Left forelimb (tissue), 1 donor: ENCODE measurements at places on chromosomes 2 and 18.
A peak's percentile ranks its signal among the peaks of the same experiment; 100 is the strongest.

- DNase-seq = no peak
Observed at GRCh38 chr2:134690629-134691215, 28.1 kb downstream of the TMEM163 start.

DNA sequence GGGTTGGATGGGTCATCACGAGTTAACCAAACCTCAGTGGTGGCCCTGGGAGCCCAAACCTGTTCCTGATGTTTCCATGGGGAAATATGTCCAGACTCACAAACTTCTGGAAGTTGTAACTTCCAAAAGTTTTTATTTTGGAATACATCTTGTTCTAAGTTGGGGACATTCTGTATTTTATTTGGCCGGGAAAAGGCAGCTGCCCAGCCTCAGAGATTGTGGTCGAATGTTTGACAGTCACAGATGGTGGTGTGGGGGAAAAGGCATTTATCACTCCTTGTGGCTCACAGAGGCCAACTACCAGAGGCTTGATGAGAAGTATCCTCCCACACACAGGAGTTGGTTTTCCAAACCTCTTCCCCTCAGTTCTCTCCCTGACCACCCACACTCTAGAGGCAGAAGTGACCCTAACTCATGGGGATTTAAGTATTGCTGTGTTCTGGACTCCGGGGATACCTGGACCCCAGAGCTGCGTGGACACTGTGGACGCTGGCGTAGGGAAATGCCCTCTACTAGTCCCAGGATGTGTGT lies 124.7 kb upstream of the PPP1CB start:
- DNase-seq = no peak

DNA sequence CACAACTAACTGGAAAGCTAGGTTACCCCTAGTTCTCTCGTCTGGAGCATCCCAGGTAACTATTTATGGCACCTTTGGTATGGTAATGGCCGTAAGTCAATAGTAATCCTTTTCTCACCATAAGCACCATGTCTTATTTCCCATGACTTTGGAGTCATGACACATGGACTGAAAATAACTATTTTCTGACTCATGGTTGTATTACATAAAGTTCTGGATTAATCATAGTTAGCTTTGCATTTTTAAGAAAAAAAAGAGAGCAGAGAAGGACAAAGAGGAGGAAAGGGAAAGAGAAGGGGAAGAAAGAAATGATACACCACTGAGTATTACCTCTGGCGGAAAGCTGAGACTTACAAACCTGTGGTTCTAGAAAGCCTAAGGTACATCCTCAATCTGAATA lies 99.3 kb downstream of the BIN1 start:
- DNase-seq = no peak

DNA sequence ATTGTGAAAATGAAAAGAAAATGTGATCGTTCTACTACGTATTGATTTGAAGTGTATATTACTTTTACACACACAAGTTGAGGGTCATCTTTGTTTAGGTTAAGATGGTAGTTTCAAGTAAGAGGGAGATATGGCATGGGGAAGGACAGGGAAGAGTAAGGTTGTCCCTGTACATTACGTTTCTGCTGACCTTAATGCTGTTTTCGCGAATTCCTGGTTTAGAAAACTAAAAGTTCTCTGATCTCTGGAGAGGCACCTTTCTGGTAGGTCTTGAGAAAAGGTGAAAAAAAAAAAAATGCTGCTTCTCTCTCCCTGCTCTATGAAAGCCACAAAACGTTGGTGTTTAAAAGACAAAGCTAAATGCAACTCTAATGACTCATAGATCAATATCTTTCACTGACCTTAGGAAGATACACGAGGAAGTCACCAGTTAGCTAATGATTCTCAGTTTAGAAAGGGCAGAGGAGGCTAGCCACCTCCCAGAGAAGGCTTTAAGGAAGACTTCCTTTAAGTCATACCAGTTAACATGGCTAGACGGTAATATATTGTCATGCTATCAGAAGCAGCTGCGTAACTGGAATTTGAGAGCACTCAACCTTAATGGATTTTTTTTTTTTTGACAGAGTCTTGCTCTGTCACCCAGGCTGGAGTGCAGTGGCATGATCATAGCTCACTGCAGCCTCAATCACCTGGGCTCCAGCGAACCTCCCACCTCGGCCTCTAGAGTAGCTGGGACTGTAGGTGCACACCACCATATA lies 13.2 kb downstream of the TXNDC2 start:
- no peak for DNase-seq

- no peak for DNase-seq
Observed at GRCh38 chr18:68965817-68966216, 167.9 kb downstream of the CCDC102B start.

- no peak for DNase-seq
Observed at GRCh38 chr18:62328586-62329525, 3.7 kb downstream of the TNFRSF11A start.

- DNase-seq = no peak
Observed at GRCh38 chr18:54217624-54218023, 6.8 kb downstream of the MBD2 start.

DNA sequence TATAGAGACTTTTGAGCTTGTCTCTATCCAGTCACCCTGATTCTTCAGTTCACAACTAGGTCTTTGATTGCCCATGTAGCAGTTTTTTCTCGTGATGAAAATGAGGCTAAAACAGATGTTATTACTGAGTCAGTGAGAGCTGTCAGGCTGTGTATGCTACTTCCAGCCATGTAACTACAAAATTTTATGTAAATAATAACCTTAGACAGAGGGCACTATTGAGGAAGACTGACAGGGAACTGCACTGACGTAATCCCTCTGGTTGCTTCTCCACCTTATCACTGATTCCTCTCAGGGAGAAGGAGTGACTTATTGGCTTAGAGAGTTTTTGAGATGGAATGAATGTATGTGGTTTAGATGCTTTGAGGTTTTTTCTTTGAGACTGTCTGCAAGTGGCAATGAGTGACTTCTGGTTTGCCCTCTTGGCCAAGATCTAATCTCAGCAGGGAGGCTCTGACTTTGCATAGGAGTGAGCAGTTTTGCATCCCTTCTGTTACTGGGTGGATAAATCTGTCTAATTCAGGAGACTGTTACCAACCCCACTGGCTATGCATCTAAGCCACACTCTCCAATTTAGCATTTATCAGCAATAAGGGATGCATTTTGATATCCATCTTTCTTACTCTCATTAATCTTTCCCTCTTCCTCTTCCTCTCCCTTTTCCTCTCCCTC lies 555.2 kb upstream of the FANCL start:
- no peak for DNase-seq

DNA sequence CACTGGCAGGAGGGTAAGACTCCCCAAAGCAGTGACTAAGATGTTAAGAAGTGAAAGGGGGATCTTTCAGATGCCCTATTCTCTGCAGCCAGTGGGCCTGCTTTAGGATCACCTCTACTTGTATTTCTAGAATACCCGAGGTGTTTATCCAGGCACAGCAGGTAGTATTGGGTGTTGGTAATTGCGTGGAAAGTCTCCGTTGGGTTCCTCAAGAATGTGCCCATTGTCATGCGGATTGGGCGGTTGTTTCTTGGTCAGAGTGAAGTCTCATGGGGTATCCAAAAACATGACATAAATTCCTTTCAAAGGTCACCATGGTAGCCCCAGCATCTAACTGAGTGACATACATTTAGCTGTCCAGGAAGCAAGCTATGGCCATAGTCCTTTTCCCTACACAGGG lies 308.8 kb downstream of the RPIA start:
- DNase-seq = no peak

- no peak for DNase-seq
Observed at GRCh38 chr2:18925296-18925695, 335.9 kb upstream of the NT5C1B start.

DNA sequence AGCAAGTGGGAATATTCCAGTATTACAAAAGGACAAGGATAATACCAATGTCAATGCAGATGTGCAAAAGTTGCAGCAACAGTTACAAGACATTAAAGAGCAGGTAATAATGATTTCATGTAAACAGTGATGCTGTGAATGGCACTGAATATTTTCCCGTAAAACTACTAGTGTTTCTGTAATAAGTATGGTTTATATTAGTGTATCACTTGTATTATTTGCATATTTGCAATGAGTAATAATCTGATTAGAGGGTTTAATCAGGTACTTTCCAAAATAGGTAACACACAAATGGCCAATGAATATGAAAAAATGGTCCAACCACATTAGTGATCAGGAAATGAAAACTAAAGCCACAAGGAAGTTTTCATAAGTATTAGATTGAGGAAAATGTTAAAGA lies 118.0 kb downstream of the MIB1 start:
- DNase-seq = no peak

DNA sequence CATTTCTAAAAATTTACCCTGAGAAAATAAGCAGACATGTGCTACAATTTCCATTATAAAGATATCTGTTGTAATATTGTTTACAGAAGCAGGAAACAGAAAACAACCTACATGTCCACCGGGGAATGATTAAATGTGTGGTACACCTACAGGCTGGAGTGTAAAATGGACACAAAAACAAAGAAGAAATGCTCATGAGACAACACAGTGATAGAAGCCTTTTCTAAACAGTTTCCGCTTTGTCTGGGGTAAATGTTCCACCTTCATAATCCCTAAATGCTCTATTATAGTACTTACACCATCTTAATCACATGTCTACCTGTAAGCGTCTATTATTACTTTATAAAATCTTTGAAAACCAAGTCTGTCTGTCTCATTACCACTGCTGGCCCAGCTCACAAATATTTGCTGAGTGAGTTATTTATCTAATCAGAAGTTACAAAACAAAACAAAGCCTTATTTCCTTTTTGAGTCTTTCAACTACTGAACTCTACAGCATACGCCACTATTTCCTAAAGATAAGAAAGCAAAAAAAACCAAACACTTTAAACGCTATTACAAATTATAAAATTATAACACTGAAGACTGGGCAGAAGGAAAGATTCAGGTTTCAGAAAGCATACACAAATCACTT lies 95.3 kb downstream of the PIGN start:
- DNase-seq = no peak

DNA sequence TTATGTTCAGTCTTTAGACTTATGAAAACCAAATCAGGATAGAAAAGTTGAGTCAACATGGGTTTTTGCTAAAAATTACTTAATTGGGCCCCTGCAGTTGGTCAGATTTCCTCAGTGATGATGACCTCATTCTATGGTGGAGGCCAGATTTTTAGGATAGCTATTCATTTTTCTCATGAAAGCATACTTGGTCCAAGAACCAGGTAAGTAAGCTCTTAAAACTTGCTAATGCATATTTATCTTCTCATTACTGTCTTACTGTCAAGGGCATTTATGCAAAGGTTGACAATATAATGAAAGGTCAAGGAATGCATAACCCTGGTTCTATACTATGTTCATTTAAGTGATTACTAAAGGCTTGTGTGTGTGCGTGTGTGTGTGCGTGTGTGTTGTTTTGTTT lies 650.6 kb downstream of the SATB2 start:
- no peak for DNase-seq

DNA sequence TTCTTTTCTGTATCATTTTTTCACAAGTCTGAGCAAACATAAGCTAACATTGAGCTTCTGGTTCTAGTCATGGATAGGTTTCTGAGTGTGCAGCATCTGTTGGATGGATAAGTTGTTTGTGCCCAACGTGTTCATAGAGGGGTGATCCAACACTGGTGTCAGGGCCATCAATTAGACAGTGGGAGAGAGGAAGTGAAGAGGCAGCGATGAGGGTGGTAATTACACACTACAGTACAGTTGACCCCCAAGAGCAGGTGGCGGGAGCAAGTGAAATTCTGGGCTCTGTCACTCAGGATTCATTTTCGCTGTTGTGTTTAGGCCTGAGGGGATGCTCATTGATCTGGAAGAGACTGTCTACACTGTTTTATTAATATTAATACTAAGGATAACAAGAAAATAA lies 180.0 kb upstream of the CXCR4 start:
- no peak for DNase-seq

DNA sequence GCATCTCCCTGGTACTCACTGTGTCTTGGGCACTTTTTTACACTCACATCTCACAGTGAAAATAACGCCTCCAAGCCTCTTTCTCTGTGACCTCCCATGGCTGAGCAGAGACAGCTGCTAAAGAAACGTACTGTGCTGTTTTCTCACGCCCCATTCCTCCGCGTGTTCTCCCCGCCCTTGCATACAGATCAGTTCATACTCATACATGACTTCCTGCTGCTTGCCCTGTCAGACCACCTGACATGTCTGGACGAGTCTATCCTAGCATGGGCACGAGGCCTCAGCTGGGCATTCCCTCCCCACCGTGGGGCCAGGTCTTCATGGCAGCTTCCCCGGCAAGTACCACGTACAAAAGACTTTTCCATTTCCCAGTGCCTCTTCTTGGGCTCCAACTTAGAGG lies 21.2 kb upstream of the IL1A start:
- DNase-seq = no peak

- DNase-seq = no peak
Observed at GRCh38 chr2:113136828-113137775, 9.7 kb downstream of the IL1RN start.

DNA sequence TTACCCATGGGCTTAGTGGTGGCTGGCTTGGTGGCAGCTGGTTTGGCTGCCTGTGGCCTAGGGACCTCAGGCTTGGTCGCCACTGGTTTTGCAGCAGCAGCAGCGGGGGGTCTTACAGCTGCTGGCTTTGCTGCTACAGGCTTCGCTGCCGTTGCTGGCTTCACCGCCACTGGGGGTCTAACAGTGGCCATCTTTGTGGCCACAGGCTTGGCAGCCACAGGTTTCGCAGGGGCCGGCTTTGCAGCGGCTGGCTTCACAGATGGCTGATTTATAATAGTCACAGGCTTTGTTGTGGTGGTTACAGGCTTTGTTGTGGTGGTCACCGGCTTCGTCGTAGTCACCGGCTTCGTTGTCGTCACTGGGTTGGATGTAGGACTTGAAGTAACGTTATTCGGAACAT lies 77.8 kb downstream of the COL6A3 start:
- DNase-seq = no peak

- no peak for DNase-seq
Observed at GRCh38 chr18:43866696-43867095, 589.4 kb upstream of the SYT4 start.

DNA sequence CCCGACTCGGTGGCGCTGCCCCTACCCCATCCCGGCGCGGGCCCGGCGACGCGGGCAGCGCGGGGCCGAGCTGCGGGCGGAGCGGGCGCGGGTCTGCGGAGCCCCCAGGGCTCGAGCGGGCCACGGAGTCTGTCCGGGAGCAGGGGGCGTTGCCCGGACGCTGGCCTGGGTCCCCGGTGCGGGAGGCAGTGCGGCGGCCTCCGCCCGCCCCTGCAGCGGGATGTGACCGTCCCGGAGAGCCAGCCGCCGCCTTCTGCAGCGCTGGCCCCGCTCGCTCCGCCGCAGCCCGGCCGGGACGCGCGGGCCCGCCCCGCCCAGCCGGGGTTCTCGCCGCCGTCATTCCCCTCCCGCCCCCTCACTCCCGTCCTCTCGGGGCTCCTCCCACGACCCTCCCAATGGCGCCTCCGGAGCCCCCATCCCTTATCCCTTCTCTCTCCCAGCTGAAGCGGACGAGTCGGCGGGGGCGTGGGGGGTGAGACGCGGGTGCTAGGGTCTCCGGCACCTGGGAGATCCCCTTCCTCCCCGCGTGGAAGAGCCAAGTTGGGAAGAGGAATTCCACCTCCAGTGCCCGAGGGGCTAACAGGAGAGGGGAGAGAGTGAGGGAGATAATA lies at the start of gene FNDC4:
Gene FNDC4 (minus strand): TSS at position 257 of the 611 bp plus-strand sequence. CDS start 521 bp downstream, outside the sequence.
- DNase-seq = peak; percentile 72

GRCh38 chr2:42494355-42495233 lies 812 bp upstream of the KCNG3 start:
- DNase-seq = peak; percentile 73

- DNase-seq = no peak
Observed at GRCh38 chr2:149020432-149020851, 18.1 kb upstream of the LYPD6B start.
